ENCODE measurements at places on chromosomes 4 and X.

- H3K27ac ChIP-seq: no peak overlapping the region
- no peak overlapping the region for H3K4me3 ChIP-seq
- DNase-seq: peak; percentile 14
- H3K36me3 ChIP-seq: no peaks in the 10 kb centered on the region
- no peaks in the 10 kb centered on the region for H3K4me1 ChIP-seq
Measured at GRCh38 chr4:80361329-80361900, 25.9 kb downstream of the CFAP299 start.

GRCh38 chr4:70920592-70920991, 18.4 kb downstream of the MOB1B start:
- no peak overlapping the region for H3K27ac ChIP-seq
- no peaks in the 10 kb centered on the region for H3K27me3 ChIP-seq
- no peaks in the 10 kb centered on the region for H3K36me3 ChIP-seq
- H3K4me1 ChIP-seq: peaks cover 3% of the 10 kb centered on the region
- no peak overlapping the region for H3K4me3 ChIP-seq
- DNase-seq: no peak

DNA sequence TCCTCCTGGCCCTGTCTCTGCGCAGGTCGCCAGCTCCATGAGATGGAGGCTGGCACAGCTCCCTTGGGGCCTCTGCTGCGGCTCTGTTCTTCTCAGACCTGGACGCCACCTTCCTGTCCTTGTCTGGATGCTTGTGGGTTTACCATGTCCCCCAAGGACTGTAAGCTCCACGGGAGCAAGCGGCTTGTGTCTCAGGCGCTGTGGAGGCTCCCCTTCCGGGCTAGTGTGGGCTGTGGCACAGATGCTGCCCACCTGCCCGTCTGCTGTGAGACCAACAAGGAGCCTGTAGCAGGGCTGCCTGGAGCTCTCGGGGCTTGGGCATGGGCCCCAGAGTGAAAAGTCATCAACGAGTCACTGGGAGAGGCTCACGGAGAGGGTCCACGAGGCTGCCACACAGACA, 25.2 kb downstream of the NAT8L start:
- no peak overlapping the region for H3K27ac ChIP-seq
- no peaks in the 10 kb centered on the region for H3K4me1 ChIP-seq
- no peak for DNase-seq
- no peaks in the 10 kb centered on the region for H3K27me3 ChIP-seq
- H3K4me3 ChIP-seq: no peak overlapping the region

GRCh38 chr4:151195801-151196200, 81.2 kb upstream of the PRSS48 start:
- H3K4me3 ChIP-seq: no peak overlapping the region
- DNase-seq: peak; percentile 84
- H3K27ac ChIP-seq: peak overlapping the region; percentile 77
- H3K36me3 ChIP-seq: no peaks in the 10 kb centered on the region

DNA sequence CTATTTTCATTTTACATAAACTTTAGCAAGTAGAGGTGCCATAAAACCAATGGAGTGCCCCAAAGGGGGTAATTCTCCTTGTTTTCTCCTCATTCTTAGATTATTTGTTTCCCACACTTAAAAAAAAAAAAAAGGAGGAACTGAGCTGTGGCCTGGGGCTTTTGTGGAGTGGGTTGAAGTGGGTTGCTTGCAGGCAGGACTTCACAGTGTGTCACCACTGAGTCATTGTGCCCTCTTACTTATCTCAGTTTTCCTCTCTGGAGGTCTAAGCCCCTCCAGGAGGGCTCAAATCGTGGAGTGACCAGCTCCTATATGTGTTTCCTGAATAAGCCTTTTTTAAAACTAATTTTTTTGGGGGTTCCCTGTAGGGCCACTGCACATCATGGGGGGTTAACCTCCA, 69.0 kb downstream of the SLC16A2 start:
- H3K4me1 ChIP-seq: no peaks in the 10 kb centered on the region
- no peak overlapping the region for H3K27ac ChIP-seq
- no peaks in the 10 kb centered on the region for H3K36me3 ChIP-seq
- no peak for DNase-seq
- H3K27me3 ChIP-seq: no peaks in the 10 kb centered on the region
- H3K4me3 ChIP-seq: no peak overlapping the region

DNA sequence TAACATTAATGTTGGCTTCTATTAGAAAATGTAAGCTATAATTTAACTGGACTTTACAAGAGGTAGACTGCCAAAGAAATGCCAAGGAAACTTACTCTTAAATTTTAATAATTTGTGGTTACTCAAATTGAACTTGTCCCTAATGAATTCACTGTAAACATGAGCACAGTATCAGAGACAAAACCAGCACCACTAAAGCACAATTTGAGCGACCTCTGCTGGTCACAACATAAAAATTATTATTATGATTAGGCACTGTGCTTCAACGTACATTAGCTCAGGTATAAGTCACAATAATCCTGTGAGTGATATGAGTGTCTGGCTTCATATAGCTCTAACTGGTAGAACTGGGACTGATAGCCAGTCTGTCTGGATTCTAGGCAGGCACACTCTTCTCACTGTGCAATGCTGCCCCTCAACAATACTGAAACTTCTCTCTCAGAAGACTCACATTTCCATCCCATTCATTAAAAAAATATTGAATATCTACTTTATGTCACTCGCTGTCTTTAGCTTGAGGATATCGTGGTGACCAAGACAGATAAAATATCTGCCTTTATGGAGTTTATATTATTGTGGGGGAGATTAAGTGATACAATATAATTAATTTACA, 8.0 kb downstream of the NUDT6 start:
- H3K4me3 ChIP-seq: no peak overlapping the region
- DNase-seq: peak; percentile 29
- H3K27ac ChIP-seq: no peak overlapping the region

DNA sequence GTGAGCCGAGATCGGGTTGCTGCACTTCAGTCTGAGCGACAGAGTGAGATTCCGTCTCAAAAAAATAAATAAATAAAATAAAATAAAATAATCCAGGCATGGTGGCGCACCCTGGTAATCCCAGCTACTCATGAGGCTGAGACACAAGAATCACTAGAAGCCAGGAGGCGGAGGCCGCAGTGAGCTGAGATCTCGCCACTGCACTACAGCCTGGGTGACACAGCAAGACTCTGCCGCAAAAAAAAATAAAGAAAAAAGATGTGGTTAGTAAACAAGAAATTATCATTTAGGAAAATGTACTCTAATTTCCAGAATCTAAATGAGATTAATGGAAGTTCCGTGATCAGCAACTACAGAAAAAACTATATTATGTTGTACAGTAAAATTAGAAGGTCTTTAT, 14.5 kb upstream of the LRBA start:
- H3K4me1 ChIP-seq: no peaks in the 10 kb centered on the region
- H3K27me3 ChIP-seq: no peaks in the 10 kb centered on the region
- H3K36me3 ChIP-seq: no peaks in the 10 kb centered on the region
- H3K27ac ChIP-seq: no peak overlapping the region
